ENCODE measurements at places on chromosomes 7 and 10.

GRCh38 chr10:65751218-65751617 is 1174.6 kb upstream of the LRRTM3 start:
- no peak for DNase-seq

DNA sequence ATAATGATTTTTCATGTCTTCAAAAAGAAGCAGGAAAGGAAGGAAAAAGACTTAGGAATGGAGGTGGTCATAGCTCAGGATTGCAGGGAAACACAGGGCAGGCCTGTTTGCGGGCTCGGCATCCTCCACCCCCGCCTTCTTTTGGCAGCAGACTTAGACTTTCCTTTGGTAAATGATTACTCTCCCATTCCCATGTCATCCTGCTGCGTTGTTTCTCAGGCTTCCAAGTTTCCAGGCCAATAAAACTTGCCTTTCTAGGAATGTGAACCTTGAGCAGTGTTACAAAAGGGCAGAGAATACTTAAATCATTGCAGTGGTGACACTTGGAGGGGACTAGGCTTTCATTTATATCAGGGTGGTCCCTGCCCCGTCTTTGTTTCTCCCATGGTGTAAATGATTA is 34.0 kb upstream of the DGKB start:
- no peak for DNase-seq

- DNase-seq = no peak
These were observed 8.0 kb upstream of the FAM171A1 start for GRCh38 chr10:15379078-15379477.

- DNase-seq = no peak
These were observed 7.9 kb downstream of the GPR146 start for GRCh38 chr7:1052031-1052818.

DNA sequence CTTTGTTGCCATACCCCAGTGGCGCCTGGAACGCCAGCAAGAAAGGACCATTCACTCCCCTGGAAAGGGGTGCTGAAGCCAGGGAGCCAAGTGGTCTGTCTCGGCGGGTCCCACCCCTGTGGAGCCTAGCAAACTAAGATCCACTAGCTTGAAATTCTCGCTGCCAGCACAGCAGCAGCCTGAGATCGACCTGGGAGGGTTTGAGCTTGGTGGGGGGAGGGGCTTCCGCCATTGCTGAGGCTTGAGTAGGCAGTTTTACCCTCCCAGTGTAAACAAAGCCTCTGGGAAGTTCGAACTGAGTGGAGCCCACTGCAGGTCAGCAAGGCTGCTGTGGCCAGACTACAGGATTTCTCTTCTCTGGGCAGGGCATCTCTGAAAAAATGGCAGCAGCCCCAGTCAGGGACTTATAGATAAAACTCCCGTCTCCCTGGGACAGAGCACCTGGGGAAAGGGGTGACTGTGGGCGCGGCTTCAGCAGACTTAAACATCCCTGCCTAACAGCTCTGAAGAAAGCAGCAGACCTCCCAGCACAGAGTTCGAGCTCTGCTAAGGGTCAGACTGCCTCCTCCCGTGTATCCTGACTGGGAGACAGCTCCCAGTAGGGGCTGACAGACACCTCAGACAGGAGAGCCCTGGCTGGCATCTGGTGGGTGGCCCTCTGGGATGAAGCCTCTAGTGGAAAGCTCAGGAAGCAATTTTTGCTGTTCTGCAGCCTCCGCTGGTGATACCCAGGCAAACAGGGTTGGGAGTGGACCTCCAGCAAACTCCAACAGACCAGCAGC is 281.1 kb upstream of the SP4 start:
- DNase-seq = no peak

DNA sequence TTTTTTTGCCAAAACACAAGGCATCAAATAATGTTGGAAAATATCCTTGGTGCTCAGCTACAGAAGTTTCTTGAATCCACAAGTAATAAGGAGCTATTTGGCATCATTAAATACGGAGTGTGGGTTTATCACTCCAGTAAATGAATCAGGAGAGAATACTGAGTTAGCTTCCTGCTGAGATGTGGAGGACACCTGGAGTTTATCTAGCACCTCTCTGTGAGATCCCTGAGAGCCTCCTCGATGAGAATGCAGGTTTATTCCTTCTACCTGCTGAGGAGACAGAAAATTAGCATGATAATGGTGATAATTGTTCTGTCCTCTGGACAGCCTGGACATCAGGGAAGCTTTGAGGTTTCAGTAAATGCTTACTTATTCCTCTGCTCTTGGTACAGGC is 40.5 kb downstream of the NRG3 start:
- DNase-seq = no peak

GRCh38 chr10:11454160-11454559 is 157.3 kb downstream of the USP6NL start:
- no peak for DNase-seq

GRCh38 chr7:28988810-28989209 is 30.7 kb upstream of the TRIL start:
- peak; percentile 15 for DNase-seq

GRCh38 chr10:17140386-17140761 is 10.8 kb upstream of the CUBN start:
- no peak for DNase-seq

DNA sequence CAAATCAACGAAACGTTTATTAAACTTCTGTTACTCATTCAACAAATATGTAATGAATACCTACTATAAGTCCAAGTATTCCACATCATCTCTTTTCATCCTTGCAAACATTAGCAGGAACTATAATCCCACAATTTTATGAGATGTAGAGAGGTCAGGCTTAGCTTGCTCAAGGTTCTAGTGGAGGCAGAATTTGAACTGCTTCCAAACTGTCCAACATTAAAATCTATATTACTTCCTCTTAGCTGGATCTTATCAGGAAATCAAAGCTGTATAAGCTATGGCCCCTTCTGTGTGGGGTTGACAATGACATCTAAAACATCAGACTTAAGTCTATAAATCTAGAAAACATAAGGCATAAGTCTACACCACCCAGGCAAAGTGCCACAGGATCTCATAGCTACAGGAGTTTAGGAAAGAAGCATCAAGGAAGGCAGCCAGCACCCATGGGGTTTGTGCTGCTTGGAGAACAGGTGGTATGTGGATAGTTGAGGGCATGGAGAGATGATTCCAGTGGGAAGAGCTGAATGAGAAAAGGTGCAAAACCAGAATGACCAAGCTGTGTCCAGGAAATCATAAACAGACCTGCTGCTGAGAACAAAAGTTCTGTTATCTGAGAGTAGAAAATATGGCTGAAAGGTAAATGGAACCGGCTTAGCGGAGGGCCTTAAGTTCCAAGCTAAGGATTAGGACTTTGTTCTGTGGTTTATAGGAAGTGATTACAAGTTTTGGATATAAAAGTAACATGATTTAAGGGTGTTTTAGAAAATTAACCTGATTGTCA is 34.5 kb downstream of the PAPSS2 start:
- no peak for DNase-seq

- DNase-seq = no peak
These were observed 9.9 kb downstream of the SAMD8 start for GRCh38 chr10:75121322-75121721.

DNA sequence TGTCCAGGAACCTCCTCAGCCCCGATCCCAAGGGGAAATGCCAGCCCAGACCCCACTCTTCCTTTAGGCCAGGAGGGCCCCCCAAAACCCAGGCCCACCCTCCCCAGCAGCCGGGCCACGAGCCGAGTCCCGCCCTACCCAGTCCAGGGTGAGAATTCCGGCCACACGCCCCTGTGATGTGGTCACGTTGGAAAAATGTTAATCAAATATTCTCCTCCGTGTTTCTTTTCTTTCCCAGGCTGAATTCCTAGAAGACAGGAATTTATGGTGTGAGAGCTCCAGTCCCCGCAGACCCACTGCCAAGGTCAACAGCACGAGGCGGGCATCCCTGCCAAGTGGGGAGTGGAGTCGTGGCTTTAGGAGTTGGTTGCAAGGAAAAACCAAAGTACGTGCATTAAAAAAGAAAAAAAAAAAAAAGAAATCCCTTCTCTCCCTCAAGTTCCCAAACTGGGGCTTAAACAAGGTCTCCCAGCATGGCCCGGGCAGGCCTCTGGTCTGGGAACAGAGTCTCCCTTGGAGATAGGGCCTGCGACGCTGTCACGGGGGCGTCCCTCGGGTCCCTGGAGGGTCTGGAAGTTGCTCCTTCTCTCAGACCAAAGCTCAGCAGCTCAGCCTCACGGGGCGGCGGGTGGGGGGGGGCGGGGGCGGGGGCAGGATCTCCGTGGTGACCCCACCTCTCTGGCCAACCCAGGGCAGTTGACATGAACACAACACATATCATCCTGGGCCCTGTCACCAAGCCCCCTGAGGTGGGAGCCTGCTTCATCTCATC is 28.1 kb upstream of the ELN start:
- DNase-seq = no peak

DNA sequence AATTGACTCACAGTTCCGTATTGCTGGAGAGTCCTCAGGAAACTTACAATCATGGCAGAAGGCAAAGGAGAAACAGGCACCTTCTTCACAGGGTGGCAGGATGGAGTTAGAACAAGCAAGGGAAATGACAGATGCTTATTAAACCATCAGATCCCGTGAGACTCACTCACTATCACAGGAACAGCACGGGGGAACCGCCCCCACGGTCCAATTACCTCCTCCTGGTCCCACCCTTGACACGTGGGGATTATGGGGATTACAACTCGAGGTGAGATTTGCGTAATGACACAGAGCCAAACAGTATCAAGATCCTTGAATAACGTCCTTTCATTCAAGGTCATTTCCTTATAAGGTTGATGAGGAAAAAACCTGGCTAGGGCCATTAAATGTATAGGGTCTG is 176.6 kb downstream of the TPK1 start:
- DNase-seq = no peak

DNA sequence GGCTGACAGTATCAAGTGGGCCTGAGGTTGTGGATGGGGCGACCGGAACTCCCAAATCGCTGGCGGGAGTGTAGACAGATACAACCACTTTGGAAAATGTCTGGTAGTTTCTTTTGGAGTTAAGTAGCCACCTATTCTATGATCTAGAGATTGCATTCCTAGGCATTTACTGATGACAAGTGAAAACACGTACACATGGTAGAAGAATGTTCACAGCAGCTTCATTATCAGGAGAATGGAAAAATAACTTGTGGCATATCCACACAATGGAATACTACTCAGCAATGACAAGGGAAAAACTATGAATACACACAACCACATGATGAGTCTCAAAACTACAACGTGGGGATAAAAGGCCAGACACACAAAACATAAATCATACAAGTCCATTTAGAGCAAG is 146.0 kb downstream of the MYOF start:
- DNase-seq = no peak

- DNase-seq = no peak
These were observed 64.0 kb upstream of the FERD3L start for GRCh38 chr7:19209166-19209696.

DNA sequence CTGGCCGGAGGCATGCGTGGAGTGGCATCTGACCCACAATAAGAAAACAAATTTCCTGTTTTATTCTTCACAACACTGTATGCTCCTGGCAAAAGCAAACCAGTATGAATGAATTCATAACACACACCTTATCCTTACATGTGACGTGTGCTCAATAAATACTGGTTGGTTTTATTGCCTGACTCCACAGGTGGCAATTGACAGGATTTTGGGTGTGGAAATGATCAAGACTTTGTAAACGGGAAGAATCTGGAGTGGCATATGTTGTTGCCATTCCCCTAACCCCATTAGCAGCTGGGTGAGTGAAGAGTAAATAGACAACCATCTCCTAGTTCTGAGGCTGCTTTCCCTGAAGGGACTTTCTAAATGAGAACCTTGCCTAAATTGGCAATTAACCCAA is 215.5 kb upstream of the AOAH start:
- no peak for DNase-seq

DNA sequence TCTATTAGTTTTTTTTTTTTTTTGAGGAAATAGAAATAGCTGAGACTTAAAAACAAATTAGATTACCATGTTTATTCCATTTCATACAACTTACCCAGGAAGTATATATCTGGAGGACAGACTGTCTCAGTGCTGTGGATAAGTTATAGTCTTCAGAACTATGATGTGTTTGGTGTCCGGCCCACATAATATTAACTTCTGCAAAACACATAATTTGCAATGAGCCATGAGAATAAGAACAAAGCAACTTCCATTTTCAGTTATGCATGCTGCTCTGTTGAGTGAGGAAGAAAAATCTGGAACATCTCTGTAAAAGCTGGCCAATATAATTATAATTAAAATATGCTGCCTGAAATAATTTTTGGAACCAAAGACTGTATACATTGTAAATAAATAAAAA is 130.9 kb downstream of the AGMO start:
- no peak for DNase-seq

DNA sequence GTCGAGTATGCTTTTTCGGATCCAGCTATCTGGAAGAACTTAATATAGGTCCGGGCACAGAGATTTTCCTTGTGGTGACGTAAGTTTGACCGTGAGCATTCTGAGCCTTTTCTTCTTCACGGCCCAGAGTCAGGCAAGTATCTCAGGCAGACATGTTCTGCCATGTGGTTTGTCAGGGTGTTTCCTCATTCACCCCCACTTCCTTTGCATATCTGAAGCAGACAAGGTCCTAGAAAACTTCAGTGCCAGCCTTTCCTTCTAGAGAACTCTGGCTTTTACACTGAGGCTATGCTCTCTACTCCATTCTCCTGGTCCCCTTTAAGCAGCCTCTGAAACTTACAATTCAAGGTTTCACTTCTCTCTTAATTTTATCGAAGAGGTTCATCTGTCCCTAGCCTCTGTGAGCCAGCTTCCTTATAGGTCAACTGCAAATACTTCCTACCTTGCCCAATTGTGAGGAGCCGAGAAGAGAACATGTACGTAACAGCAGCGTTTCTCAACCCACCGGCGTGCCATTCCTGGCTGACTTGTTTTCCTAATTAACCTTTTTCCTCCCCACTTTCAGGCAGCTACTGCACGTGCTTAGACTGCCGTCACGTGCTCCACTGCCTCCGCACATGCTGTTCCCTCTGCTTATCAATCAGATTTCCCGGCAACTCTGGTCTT is 47.3 kb downstream of the CDCA7L start:
- DNase-seq = no peak

GRCh38 chr7:109984729-109985128 is 1106.2 kb upstream of the LRRN3 start:
- DNase-seq = no peak

- no peak for DNase-seq
These were observed 6.8 kb upstream of the MACC1 start for GRCh38 chr7:20224025-20224424.

GRCh38 chr10:36469585-36469984 is 655.8 kb upstream of the ANKRD30A start:
- DNase-seq = no peak

- DNase-seq = no peak
These were observed 107.5 kb downstream of the EPDR1 start for GRCh38 chr7:38027884-38028455.

- no peak for DNase-seq
These were observed 16.7 kb upstream of the ZNF862 start for GRCh38 chr7:149821191-149822148.

All from HTR-8/SVneo (cell line).